ENCODE measurements at places on chromosomes 6 and 20.
A peak's percentile ranks its signal among the peaks of the same experiment; 100 is the strongest.

GRCh38 chr20:40467067-40467466, 222.0 kb downstream of the MAFB start:
- DNase-seq: no peak

- DNase-seq: no peak
Observed at GRCh38 chr6:15586503-15586902, 76.3 kb downstream of the DTNBP1 start.

DNA sequence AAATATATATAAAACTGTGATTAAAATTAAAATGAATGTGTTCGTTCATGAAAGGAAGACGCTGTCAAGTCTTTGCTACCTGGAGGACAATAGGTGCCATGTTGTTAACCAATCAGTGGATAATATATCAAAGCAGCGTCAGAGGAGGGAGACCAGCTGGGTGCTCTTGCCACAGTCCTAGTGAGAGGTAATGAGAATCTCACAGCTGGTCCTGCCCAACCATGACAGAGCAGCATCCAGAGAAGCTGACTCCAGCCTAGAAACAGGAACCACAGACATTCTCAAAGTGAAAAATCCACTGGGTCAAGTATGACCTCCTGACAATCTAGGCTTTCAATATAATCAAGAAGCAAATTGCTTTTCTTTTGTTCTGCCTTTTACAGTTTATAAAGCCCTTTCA, 94.5 kb upstream of the LRFN2 start:
- DNase-seq: no peak

DNA sequence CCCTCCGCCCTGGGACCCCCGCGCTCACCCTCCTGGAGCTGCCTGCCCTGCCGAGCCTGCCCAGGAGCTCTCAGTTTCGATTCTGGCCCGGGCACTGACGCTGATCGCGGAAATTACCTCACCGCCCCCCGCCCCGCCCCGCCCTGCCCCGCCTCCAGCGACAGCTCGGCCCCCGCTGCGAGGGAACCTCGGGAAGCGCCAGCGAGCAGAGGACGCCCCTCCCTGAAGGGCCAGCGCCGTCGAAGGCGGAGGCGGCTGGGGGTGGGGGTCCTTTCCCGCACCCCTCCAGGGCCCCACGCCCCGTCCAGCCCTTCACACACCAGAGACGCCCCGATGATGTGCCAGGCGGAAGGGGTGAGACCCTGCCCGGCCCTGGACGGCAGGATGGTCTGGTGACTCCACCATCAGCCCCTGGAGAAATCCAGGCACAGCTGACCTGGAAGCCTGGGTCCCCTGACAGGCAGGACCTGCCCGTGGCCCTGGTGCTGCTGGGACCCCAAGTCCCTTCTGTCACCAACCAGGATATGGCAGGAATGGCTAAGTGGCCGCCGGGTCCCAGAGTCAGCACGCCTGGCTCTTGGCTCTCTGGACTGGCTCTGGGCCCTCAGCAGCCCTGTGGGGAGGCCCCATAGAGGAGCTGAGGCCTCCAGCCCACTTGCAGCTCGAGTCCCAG, at the start of gene HELZ2:
HELZ2 (minus strand) TSS at position 84 of the 673 bp plus-strand sequence. CDS start 1,854 bp downstream, outside the sequence.
- DNase-seq: peak; percentile 63

- peak; percentile 32 for DNase-seq
Observed at GRCh38 chr20:51481341-51481914, 61.1 kb downstream of the NFATC2 start.

DNA sequence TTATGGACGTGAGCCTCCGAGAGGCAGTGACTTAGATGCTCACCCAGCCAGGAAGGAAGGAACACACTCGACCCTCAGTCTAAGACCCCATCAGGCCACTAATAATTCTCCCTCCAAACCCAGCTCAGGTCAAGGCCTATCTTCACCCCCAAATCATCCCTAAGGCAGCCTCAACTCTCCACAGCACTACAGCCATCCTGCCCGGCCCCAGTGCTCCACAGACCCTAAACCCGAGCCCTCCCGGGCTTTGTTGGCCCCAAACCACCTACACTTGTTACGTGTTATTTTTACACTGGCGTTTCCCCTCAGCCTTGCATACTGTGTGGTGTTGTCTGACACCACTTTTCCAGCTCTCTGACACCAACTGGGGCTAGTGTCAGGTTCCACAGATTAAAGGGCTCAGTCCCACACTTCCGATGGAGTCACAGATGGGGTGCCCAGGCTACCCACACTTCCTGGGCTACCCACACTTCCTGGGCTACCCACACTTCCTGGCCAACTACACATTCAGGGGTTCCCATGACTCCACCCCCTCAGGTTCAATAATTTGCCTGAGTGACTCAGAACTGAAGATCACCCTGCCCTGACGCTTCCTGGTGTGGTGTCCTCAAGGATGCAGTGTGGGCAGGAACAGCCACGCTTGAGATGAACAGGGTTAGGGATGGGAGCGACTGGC, 25.3 kb downstream of the RBCK1 start:
- DNase-seq: peak; percentile 65

DNA sequence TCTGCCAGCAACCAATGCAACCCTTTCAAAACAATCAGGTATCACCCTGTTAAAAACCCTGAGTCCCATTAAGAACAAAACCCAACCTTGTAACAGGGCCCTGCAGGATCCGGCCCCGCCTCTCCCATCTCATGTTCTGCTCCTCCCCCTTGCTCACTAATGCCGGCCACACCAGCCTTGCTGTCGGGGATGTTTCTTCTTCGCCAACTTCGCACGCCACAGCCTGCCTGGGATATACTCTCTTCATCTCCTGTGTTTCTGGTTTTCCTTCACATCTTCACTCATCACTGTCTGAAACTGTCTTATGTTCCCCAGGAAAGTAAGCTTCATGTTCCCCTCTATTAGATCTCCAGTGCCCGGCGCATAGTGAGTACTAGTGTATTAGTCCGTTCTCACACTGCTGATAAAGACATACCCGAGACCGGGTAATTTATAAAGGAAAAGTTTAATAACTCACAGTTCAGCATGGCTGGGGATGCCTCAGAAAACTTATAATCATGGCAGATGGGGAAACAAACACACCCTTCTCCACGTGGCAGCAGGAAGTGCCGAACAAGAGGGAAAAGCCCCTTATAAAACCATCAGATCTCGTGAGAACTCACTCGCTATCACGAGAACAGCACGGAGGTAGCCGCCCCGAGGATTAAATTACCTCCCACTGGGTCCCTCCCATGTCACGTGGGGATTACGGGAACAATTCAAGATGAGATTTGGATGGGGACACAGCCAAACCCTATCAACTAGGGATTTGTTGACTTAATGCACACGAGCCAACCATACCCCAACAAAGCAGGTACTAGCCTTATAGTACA, 5.1 kb downstream of the TP53RK start:
- DNase-seq: no peak

DNA sequence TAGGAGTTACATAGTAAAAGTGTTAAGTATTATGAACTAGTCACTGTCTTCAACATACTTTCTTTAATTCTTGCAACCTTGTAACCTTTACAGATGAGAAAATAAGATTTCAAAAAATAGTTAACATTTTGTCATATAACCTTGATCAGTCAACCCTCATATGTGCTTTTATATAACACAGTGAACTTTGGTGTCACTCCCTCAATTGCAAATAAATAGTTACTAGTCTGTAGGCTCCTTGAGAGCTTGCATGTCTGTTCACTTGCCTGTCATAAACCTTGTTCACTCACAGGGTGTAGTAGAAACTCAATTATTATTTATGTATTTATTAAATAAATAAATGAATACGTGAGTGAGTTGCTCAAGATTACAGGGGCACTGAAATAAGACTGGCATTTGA, 107.5 kb downstream of the QKI start:
- DNase-seq: no peak
